Stimulated activated CD8-positive, alpha-beta memory T cell treated with anti-CD3 and anti-CD28 coated beads, Interleukin-7, amount 100 ng/mL, for 24 hours (primary cell): ENCODE measurements at places on chromosomes 11 and 22.

- DNase-seq: no peak
Measured at GRCh38 chr11:13939961-13940906, 22.3 kb upstream of the SPON1 start.

GRCh38 chr22:50148991-50149721 lies 21.4 kb upstream of the PANX2 start:
- DNase-seq: peak; percentile 26

GRCh38 chr11:30322826-30323710 lies at the start of gene ARL14EP:
Gene ARL14EP (plus strand): TSS chr11:30323104. CDS start chr11:30330949, 7,845 bp downstream.
- DNase-seq: peak; percentile 70

- DNase-seq: no peak
Measured at GRCh38 chr22:49500942-49501395, 326.7 kb downstream of the BRD1 start.

DNA sequence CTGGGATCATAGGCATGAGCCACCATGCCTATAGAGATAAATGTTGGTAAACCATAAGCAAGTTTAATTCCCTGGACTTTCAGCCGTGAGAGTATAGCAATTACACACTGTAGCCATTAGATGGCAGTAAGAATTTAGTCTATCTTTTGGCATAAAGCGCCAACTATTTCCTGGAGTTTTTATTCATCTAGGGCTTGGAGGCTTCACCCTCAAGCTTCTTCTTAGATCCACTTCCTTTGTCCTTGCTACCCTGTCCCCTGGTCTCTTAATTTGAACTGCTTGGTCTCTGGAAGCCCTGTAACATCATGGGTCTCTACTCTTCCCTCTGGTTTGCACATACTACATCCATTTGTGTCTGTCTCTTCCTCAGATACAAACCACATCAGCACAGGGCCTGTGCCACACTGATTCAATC lies 38.2 kb downstream of the OR10A6 start:
- no peak for DNase-seq

GRCh38 chr11:86492370-86493010 lies 117.8 kb downstream of the CCDC81 start:
- DNase-seq: no peak

- no peak for DNase-seq
Measured at GRCh38 chr11:62556108-62556874, 9.7 kb upstream of the AHNAK start.

- DNase-seq: no peak
Measured at GRCh38 chr11:18091731-18092130, 14.2 kb downstream of the SAAL1 start.

GRCh38 chr11:33256031-33256812 lies 959 bp upstream of the HIPK3 start:
- DNase-seq: no peak

DNA sequence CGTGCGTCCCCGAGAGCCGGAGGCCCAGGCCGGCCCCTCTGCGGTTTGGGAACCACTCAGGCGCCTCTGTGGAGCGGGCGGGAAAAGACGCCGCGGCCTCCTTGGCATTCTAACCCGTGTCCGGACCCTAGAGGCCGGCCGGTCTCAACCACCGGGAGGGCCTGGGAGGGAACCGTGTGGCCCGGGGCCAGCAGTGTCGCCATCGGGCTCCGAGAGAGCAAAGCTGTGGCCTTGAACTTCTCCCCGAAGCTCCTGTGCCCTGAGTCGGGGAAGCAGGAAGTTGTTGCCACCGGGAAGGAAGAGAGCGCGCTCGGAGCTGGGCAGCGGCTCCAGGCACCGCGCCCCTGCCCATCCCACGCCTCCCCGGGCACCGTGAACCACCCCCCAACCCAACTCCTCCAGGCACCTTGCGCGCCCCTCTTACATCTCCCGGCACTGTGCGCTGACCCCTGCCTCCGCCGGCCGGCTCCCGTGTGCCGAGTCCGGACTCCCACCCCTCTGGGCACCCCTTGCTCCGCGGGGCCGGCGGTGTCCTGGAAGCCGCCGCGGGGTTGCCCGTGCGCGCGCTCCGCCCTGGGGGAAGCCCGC lies 80.0 kb upstream of the PPARA start:
- DNase-seq: no peak

GRCh38 chr22:48494256-48494967 lies 1333.3 kb downstream of the BRD1 start:
- no peak for DNase-seq

GRCh38 chr11:129308241-129308865 lies 67.3 kb upstream of the BARX2 start:
- DNase-seq: no peak

- no peak for DNase-seq
Measured at GRCh38 chr11:128467610-128468041, 119.7 kb downstream of the ETS1 start.

DNA sequence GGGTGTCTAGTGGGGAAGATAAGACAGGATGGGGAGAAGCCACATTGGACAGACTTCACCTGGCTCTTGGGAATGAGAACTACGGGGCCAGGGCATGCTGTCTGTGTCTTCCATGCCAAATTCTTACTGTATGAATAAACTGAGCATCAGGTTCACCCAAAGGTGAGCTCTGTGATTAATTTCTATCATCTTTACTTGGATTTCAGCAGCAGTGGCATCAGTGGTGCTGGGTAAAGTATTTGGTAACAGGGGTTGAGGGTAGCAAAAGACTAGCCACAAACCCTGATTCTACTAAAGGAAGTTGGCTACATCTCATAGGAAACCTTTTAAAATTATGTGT lies 38.8 kb downstream of the IRAG1 start:
- DNase-seq: no peak

DNA sequence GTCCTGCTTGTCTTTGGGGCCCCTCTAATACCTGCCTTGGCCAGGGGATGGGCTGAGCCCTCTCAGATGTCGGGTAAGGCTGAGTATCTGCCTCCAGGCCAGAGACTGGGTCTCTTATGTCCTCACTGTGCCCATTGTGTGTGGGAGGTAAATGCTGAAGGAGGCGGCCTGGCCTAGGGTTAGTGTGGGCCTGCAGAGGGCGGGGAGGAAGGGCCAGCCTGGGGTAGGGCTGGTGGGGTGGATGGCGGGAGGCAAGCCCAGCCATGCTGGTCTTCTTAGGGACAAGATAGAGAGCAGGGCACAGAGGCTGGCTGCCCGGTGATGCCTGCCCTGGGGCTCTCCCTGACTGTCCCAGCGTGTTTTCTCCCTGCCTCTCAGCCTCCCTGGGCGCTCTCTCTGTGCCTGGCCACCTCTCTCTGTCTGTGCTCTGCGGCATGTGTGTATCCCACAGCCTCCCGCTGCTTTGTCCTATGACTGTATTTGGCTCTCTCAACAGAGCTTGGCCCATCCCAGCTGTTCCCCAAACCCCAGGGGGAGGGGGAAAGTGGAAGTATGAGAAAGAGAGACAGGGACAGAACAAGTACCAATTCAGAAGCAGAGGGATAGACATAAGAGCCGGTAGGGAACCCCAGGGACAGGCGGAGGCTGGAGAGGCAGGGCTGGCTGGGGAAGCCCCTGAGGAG lies 57.0 kb downstream of the PDE2A start:
- no peak for DNase-seq

- no peak for DNase-seq
Measured at GRCh38 chr11:103344886-103345285, 235.7 kb downstream of the DYNC2H1 start.

- no peak for DNase-seq
Measured at GRCh38 chr11:90192869-90193582, 29.8 kb downstream of the CHORDC1 start.

- peak; percentile 20 for DNase-seq
Measured at GRCh38 chr11:8192016-8192895, 23.4 kb upstream of the RIC3 start.

- DNase-seq: no peak
Measured at GRCh38 chr11:96101146-96101545, 177.2 kb upstream of the MTMR2 start.

- DNase-seq: no peak
Measured at GRCh38 chr22:17007852-17008731, at the start of gene GAB4. Gene GAB4 (minus strand): TSS chr22:17008222. CDS start chr22:17008114, 108 bp downstream.

- no peak for DNase-seq
Measured at GRCh38 chr11:64720167-64720566, 2.8 kb downstream of the NRXN2 start.

- no peak for DNase-seq
Measured at GRCh38 chr22:38214302-38215056, 12.7 kb downstream of the MAFF start.

- DNase-seq: no peak
Measured at GRCh38 chr22:39471381-39472141, 14.7 kb downstream of the MGAT3 start.

DNA sequence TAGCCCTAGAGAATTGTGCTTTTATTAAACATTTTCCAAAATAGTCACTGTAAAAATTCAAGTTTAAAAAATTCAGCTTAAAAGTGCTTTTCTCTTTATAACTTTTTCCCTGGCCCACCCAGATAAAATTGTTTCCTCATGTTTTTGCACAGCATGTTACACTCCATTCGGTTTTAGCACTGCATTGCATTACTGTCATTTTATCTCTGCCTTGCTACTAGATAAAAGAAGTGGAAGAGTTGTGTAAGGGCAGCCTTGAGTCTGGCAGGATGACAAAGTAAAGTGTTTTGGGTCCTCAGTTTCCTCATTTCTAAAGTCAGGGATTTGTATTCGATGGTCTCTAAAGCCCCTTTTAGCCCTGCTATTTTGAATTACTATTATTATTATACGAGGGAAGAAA lies 99.8 kb downstream of the ATM start:
- no peak for DNase-seq

GRCh38 chr22:23010430-23010829 lies 59.9 kb upstream of the GNAZ start:
- DNase-seq: no peak

DNA sequence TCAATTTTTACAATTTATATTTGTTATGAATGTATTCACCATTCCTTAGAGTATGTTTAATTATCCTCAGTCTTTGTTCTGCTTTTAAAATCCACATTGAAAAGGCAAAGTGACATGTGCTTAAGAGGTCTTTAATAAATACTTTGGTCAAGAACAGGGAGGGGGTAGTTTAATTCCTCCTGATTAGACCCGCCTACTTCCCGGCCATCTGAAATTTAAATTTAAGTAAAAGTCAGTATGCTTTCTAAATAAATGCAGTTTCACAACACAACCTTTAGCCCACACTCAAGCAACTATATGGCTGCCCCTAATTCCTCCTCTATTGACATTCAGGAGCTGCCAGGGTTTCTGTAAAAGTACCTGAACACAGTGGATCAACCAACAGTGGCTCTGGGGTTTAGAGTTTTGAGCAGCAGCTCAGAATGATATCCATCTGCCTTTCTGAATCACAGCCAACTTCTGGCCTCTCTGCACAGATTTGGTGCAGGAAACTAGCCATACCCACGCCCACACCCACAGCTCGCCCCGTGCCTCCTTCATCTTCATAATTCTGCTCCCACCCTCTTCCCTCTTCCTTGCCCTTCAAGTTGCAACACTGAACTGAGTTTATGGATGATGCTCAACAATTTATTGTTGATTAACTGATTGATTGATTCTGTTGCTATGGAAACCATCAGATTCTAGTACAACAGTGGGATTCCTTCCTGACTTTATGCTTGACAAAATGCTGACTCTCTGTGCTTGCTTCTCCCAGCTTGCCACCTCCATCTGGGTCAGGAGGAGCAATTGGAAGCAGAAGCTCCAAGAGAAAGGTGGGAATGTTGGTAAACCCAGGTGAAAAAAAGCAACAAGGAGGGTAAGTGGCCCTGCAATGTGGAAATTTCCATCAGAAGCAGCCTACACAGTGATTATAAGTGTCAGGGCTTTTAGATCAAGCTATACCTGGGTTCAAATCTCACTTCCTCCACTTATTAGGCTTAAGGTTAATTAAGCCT lies 70.8 kb downstream of the PANX1 start:
- no peak for DNase-seq

- DNase-seq: no peak
Measured at GRCh38 chr11:11318961-11319360, 34.1 kb downstream of the CSNK2A3 start.

- no peak for DNase-seq
Measured at GRCh38 chr11:33779849-33780528, 5.7 kb upstream of the FBXO3 start.

DNA sequence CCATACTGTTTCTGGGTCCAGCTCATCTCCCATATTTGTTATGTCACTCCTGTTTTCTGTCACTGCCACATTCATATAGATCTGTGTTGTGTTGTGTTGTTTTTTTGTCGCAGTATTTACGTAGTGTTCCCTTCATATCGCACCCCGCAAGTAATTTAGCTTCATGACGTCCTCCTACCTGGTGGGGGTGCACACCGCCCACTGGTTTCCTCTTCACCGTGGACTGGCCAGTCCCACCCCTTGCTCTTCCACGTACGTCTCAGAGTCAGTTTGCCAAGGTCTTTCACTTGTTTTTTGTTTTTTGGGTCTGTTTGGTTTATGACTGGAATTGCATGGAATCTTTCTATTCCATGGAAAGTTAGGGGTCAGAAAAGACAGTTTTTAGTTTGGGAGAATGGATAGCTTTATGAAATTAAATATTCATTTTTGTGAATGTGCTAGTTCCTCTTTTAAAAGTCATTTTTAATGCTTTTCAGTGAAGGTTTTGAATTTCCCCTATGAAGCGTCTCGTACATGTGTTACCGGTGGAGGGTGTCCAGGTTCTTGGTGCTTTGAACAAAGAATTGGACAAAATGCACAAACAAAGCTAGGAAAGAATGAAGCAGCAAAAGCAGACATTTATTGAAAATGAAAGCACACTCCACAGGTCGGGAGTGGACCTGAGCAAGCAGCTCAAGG lies 134.3 kb downstream of the TBC1D22A start:
- no peak for DNase-seq

GRCh38 chr11:116605543-116606459 lies 167.0 kb downstream of the BUD13 start:
- DNase-seq: peak; percentile 1

- no peak for DNase-seq
Measured at GRCh38 chr22:19943082-19944026, 1.7 kb upstream of the TXNRD2 start.

GRCh38 chr11:101129203-101129943 lies at the start of gene PGR:
Gene PGR (minus strand): TSS chr11:101129813. CDS start chr11:101129070, 743 bp downstream.
- DNase-seq: no peak

- DNase-seq: no peak
Measured at GRCh38 chr11:42816471-42816870, 495.3 kb upstream of the API5 start.

- no peak for DNase-seq
Measured at GRCh38 chr11:58674609-58675008, 52.1 kb downstream of the CNTF start.

DNA sequence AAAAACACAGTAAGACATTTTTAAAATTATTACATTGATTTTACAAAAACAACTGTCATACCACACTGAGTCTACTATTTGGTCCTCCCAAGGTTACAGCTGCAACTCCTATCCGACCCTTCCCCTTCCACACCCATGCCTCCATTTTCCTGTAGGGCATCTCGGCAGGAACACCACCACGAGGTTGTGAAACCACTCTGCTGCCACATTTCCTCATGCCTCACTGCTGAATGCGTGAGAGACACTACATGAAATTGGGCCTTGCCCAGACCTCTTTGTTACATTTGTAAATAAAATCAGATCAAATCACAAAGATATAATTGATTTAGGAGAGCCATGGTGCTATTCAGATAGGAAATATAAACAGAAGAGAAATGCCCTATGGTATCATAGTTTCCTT lies 2.0 kb downstream of the ARHGAP32 start:
- no peak for DNase-seq

- DNase-seq: no peak
Measured at GRCh38 chr11:134443246-134443645, 31.2 kb upstream of the B3GAT1 start.
